Skin of body (tissue), 3 donors: ENCODE measurements at places on chromosomes 5 and 9. TPM values are rescaled to one million over a fixed set of nuclear protein-coding genes. Genes with fewer than 3 reads are reported as not detected.

- peak; percentile 38 for DNase-seq
Measured at GRCh38 chr9:71791875-71792274, 23.6 kb upstream of the CEMIP2 start.

GRCh38 chr5:129141078-129141477 is 46.5 kb downstream of the ISOC1 start:
- no peak for DNase-seq

GRCh38 chr5:128462330-128462729 is 75.7 kb downstream of the FBN2 start:
- peak; percentile 25 for DNase-seq

DNA sequence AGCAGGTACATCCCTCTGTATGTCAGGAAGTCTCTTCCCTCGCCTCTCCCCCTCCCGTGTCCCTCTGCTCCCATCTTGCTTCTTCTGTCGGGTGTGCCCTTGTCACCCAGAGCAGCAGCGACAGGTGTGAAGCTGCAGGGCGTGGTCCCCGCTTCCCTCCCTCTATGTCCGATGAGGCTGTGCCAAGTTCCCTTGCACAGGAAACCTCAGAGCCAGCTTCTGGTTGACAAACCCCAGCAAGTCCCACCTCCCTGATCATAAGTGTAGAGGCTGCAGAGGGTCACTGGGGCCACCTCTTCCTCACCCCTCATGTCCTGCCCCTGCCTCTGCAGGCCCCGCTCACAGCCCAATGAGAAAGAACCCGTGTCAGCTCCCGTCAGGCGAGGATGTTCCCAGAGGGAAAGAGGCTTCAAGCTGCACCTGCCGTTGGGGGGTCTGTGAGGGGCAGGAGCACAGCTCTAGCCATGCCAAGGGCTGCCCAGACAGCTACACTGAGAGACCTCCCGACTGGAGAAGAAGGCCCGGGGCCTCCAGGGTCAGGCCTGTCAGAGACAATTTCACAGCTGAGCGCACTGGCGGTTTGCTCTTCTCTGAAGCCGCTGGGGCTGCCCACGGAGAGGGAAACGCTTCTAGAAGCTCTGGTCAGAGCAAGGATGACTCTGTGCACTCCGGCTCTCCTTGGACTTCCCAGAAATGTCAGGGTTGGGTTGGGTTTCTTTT is 73.3 kb downstream of the AK8 start:
- DNase-seq, result no peak

PLPP7 gene
- 4.6 TPM for total RNA-seq

DNA sequence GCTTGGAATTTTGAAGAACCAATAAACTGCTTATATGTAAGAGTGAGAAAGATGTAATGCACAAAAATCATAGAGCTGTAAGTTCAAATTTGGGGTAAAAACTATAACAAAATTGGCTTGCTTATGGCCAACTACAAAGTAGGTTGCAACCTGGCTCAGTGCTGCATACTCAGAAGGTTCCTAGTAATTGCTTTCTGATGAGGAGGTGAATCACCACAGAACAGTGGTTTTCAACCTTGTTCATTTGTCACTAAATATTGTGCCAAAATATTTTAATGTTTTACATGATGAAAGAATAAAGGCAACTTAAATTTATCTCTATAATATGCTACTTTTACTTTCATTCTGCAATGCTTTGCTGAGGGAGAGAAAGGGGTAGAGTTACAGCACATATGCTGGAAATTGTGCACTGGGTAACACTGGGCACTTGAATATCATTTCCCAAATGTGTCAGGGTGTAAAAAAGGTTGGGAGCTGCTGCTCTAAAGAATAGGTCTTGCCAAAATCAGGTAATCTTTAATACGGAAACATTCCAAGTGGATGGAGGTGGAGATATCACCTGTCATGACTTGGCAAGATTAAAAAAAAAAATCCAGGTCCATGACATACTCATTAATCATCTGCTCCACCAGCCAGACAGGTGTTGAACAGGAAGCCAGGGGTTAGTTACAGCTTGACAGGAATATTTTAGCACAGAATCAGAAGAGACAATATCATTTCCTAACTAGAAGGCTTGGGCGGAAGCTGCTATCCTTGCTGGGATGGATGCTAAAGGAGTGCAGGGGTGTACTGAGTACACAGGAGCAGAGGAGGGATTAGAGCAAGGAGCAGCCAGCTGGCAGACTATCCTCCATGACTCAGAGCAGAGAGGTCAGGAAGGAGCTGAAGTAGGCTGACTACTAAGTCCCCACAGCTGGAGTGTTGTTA is 34.6 kb upstream of the CCL21 start:
- DNase-seq, result no peak

SLU7 gene
- 42.7 TPM for total RNA-seq

NEURL1B gene
- 15.9 TPM for total RNA-seq

DNA sequence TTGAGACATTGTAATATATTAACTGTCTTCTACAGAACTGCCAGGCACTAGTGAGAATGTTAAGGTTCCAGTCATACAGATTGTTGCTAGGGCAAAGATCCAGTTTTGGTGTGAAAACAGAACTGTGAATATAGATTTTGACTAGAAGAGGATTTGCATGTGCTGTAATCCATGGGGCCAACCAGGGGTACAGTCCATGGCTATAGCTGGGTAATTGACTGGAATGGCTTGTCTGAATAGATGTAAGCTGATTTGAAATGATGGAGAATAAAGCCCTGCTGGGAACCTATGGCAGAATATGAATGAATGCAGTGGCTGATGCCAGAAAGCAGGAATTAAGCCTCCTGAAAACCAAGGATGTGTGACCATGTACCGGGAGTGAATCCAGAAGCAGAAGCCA is 748.5 kb upstream of the CDH10 start:
- DNase-seq, result no peak

- peak; percentile 77 for DNase-seq
Measured at GRCh38 chr5:83475391-83475863, 3.9 kb downstream of the VCAN start.

TAS2R1 gene
- total RNA-seq, result not detected

DNA sequence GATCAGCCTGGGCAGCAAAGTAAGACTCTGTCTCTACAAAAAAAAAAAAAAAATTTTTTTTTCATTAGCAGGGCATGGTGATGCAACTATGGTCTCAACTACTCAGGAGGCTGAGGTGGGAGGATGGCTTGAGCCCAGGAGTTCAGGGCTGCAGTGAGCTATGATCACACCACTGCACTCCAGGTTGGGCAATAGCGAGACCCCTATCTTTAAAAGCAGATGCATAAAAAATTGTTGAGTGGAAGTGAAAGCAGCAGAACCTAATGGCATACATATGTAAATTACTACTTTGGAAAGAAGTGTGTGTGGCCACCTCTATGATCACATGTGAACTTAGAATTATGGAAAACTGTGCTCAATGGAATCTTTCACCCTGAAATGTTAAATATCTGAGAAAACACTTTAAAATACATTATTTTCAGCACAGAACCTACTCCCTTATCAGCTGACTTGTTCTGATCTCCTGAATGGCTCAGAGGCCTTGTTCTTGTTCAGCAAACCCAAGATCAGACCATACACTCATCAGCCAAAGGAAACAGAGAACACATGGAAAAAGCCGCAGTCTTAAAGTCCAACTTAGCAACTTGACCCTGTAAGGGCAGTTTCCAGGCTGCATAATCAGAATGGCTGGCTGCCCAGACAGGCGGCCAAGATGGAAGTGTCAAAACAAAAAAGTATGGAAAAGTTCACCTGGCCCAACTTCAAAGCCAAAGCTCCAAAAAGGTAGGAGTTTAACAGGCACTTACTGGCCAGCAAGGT is 56.5 kb downstream of the SIL1 start:
- peak; percentile 29 for DNase-seq

SLC46A2 gene
- total RNA-seq, result 1.2 TPM

- no peak for DNase-seq
Measured at GRCh38 chr9:129073404-129073803, 7.5 kb upstream of the DOLPP1 start.

DNA sequence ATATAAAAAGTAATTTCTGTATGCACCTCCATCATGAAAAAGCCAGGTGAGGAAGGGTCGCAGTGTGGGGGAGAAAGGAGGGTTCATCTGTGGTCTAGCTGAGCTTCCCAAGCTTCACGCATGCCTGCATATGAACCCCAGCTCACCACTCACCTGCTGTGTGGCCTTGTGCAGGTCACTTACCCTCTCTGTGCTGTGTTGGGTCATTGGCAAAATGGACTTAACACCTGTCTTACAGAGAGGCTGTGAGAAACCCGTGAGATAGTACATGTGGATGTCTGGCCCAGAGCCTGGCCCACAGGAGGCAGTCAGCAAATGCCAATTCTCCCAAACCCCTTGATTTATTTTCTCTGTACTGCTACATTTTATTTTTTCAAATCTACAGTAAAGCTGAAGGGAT is 88.9 kb downstream of the GABBR2 start:
- DNase-seq, result no peak

SLC34A1 gene
- total RNA-seq, result not detected

DNA sequence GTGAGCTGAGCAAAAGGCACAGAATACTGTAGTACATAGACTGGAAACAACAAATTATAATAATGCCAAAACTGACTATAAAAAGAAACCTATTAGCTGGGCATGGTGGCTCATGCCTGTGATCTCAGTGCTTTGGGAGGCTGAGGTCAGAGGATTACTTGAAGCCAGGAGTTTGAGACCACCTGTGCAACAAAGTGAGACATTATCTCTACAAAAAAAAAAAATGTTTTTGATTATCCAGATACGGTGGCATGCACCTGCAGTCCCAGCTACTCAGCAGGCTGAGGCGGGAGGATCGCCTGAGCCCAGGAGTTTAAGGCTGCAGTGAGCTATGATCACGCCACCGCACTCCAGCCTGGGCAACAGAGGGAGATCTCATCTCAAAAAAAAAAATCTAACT is 175.9 kb downstream of the TTC39B start:
- no peak for DNase-seq

- DNase-seq, result no peak
Measured at GRCh38 chr5:160231783-160232342, 2.6 kb downstream of the FABP6 start.

DNA sequence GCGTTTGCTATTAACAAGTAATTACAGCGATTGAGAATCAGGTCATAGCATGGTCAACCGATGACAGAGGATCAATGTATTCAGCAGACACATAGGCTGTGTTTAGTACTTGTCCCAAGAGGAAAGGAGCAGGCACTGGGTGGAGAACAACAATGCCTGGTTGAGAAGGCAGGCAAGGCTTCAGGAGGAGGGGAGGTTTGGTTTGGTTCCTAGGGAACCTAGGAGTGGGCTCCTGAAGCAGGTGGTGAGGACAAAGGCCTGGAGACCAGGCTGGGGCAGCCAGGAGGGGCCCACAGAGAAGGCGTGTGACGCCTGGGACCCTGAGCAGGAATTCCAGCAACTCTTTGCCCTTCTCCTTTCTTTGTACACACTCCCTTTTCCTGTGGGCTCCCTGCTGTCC is 195.6 kb downstream of the SPOCK1 start:
- no peak for DNase-seq

NIM1K gene
- 0.10 TPM for total RNA-seq

- DNase-seq, result no peak
Measured at GRCh38 chr9:135186248-135187164, 99.0 kb downstream of the OLFM1 start.

GRCh38 chr5:154783774-154784460 is 28.7 kb downstream of the LARP1 start:
- DNase-seq, result no peak

DNA sequence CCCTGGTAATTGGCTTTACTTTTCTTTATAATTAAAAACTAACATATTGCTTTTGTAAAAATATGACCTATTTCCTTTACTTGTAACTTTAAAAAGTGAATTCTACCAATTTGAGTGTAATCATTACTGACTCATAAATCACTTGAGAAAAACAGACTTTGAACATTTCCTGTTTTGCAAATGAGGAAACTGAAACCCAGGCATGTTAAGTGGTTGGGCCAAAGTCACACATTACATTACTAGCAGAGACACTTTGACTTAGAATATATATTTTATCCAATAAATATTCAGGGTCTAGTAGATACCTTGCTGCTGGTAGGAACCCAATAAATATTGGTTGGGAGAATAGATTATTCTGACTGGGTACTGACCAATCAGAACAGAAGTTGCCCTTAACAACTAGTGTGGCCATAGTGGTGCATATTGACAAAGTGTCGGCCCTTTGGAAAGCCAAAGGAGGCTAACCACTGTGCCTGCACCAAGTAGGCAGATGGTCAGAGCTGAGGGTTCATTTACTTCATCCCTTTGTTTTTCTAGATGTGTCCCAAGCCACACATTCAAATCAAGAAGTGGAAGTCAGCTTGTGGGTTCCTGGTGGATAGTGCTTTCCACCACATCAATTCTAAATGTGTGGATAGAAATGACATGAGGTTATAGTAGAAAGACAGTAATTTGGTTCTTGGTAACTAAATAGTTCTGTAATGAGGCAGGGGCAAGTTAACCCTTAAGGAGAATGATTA is 365.1 kb upstream of the RIOK2 start:
- no peak for DNase-seq

WNT8A gene
- total RNA-seq, result not detected

- DNase-seq, result no peak
Measured at GRCh38 chr5:125549322-125549911, 803.0 kb upstream of the ZNF608 start.

DNA sequence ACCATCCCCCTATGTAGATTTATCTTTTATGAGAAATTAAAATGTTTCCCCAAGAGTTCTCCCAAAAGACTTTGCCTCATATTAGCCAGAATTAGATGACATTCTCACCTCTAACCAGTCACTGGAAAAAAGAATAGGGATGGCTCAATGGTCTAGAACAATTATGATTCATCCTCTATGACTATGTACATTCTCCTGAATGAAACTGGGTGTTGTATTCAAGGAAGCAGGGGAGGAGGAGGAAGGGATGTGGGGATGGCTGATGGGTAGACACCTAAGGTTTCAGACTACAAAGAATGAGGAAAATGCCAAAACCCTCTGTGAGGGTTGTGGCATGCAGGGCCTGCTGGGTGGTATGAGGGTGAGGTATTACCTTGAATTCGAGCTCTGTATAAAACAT is 49.5 kb upstream of the BRINP1 start:
- no peak for DNase-seq

- no peak for DNase-seq
Measured at GRCh38 chr5:77892061-77893010, 116.2 kb upstream of the TBCA start.

PCDHGB6 gene
- 5.6 TPM for total RNA-seq

DNA sequence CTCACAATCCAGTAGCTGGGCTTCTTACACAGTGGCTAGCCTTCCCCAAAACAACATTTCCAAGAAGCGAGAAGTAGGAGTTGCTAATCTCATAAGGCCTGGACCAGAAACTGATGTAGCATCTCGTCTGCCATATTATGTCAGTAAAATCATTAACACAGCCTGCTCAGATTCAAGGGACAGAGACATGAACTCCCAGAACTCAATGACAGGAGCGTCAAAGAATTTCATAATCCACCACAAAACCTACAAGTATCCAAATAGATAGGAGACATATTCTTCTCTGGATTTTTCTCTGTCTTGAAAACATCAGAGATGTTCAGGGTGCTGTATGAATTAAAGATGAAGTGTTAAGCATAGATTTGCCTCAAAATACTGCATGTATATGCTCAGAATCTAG is 457.6 kb upstream of the ACTBL2 start:
- DNase-seq, result no peak

PCDHB13 gene
- total RNA-seq, result 2.9 TPM

GRCh38 chr5:127723571-127723970 is 20.4 kb downstream of the CCDC192 start:
- peak; percentile 21 for DNase-seq

PHF2 gene
- total RNA-seq, result 22.4 TPM
